HT1080 (cell line): ENCODE measurements at places on chromosomes 2 and 18.
A peak's percentile ranks its signal among the peaks of the same experiment; 100 is the strongest.

- DNase-seq: peak; percentile 65
Measured at GRCh38 chr2:36351736-36352349, 3.7 kb upstream of the CRIM1 start.

DNA sequence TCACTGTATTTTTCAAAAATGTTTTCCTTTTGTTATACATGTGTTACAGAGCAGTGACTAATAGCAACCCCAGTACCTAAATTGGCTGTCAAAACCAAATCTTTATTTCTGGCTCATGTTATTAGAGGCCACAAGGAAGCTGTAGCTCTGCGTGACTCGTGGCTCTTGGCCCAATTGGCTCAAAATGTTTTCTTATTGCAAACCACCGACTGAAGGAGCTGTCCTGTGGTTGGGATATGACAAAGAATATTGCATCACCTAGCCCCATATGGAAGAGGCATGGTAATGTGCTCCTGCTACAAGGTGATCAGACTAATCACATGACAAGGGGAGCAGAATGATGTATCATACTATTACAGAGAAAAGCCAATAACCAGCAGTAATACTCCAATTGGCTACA, 1058.5 kb downstream of the CBLN2 start:
- peak; percentile 84 for DNase-seq

GRCh38 chr2:167506395-167506794, 618.1 kb downstream of the XIRP2 start:
- no peak for DNase-seq

- no peak for DNase-seq
Measured at GRCh38 chr2:62424899-62425298, 81.1 kb downstream of the TMEM17 start.

DNA sequence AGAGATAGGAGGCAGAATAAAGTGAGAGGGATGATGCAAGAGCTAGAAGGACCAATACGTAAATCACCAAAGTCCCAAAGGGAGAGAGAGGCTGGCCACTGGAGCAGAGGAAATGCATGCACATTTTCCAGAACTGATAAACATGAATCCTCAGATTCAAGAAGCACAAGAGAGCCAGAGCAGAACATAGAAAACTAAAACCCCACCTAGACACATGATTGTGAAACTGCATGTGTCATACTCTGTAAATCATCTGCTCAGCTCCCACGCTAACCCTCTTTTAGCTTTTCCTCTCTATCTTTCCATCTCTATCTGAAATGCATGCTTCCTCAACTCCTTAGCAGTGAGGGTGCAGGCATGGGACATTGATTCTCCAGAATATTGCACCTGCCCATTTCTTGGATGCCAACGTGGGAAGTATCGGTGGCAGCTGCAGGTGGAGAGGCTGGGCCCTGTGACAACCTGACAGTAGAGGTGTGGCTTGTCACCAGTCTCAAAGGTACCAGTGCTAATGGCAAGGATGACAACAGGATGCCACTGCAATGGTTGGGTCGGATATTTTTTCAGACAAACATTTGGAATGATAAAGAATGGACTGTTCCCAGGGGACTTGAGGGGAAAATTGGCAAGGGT, 89.3 kb upstream of the OTOS start:
- no peak for DNase-seq

- DNase-seq: no peak
Measured at GRCh38 chr2:64987001-64987955, 1.9 kb upstream of the SLC1A4 start.

DNA sequence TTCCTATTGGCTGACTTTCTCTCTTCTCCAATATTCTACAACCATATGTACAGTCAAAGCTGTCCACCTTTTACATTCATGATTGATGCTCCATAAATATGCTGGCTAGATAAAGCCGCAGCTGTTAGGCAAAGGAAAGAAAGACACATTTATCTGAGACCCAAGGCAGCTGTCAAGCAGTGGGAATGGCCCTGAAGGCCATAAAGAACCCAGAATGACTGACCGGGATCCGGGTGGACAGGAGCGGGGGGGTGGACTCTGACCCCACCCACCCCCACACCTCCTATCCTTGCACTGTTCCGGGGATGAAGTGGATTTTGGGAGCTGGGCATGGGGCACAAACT, 116.4 kb downstream of the RTP5 start:
- DNase-seq: no peak

GRCh38 chr2:77086051-77086450, 436.1 kb downstream of the LRRTM4 start:
- DNase-seq: no peak

GRCh38 chr2:30756051-30756719, 51.1 kb downstream of the CAPN13 start:
- DNase-seq: peak; percentile 78

DNA sequence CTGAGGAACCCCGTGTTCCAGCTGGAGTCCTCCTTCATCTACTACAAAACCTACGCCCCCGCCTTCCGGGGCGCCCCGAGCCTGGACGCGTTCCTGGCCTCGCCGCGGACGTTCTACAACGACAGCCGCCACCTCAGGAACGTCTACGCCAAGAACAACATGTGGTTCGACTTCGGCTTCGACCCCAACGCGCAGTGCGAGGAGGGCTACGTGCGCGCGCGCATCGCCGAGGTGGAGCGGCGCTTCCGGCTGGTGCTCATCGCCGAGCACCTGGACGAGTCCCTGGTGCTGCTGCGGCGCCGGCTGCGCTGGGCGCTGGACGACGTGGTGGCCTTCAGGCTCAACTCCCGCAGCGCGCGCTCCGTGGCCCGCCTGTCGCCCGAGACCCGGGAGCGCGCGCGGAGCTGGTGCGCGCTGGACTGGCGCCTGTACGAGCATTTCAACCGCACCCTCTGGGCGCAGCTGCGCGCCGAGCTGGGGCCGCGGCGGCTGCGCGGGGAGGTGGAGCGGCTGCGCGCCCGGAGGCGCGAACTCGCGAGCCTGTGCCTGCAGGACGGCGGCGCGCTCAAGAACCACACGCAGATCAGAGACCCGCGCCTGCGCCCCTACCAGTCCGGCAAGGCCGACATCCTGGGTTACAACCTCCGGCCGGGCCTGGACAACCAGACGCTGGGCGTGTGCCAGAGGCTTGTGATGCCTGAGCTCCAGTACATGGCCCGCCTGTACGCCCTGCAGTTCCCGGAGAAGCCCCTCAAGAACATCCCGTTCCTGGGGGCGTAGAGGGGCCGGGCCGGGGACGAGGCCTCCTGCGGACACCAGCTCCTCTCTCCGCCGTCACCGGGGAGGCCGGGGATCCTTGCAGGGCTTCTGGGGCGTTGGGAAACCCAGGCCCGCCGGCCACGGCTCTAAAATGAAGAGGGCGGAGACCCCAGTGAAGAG, 5.3 kb upstream of the NEU4 start:
- DNase-seq: no peak

DNA sequence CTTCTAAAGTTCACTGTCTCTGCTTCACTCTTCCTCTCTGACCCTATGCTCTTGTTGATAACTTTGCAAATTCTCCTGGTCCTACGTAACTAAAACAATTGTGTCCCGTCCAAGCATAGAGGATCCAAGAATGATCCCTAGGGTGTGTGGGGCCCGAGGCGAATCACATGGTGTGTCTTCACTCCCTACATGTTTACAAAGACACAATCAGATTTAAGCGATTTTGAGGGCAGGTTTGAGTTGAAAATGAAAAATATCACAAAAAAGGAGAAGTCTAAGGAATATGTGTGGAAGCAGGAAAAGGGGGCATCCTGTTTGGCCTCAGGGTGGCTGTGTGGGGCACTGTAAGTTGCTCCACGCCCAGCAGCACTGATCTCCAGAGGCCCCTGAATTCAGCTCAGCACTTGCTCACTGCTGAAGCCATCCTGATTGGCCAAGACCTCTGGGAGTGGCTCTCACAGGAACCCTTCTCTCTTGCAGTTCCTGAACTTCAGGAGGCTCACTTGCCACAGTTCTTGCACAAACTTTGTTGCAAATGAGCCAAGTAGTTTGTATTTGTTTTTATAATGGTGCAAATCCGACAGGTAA, 363.6 kb downstream of the ZNF521 start:
- DNase-seq: no peak

DNA sequence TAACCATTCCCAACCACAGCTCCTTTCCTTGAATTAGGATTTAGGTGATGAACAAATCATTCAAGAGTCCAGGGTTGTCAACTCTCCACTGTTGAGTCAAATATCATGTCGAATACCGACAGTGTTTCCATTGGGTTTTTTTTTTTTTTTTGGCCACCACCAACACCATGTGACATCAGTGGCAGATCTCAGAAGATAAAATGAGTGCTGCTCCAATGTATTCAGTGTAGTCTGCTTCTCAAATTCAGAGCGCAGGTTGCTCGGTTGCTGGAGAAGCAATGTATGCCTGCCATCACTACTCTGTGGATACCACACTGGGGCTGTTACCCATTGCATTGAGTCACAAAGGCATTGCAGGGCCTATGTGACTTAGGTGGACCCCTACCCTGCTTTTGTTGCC, 10.8 kb upstream of the ATL2 start:
- no peak for DNase-seq

DNA sequence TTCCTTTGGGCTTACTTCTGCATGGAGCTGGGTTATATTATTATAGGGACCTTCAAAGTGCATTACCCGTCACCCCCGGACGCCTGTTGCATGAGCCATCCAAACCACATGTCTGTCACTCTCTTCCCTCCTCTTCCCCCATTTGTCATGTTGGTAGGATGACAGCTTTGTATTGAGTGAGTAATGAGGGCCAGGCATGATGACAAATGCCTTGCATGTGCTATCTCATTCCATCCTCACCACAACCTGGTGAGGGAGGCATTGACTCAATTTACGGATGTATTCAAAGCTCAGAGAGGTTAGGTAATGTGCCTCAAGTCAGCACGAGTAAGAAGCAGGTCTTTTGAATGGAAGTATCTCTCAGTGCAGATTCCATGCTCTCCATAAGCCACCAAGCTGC, 510.5 kb upstream of the TNP1 start:
- DNase-seq: peak; percentile 98

DNA sequence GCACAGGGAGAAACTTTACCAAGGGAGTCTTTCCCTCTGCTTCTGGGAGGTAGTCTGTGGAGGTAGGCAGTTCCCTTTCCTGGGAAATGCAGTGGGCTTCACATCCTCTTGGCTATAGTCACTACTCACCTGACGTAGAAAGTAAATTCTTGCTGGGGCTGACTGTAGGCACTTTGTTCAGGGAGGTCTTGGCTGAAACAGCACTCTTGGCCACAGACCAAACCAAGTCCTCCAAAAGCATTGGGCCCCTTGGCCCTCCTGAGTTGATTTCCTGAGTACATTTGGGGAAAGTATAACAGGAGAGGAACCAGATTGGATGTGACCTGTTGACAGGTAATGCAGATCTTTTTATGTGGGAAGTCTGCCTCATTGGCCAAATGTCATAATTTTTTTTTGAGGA, 108.9 kb downstream of the MGAT5 start:
- no peak for DNase-seq

- DNase-seq: peak; percentile 44
Measured at GRCh38 chr2:223203971-223204929, 152.3 kb downstream of the KCNE4 start.

DNA sequence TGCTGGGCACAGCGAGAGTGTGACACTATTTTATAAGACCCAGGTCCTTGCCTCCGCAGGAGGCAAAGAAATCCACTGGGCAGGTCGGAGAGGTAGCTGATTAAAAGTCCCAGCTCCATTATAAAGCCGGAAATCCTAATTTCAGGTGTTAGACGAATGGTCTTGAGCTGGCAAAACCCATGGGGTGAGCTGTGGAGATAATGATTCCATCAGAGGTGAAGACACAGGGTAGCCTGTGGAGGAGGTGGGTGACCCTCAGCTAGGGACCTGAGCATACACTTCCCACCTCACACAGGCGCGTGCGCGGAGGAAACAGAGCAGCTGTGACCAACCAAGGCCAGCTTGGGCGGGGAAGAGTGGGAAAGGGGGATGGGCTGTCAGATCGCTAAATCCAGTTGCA, 201.7 kb upstream of the CXCR4 start:
- DNase-seq: no peak

DNA sequence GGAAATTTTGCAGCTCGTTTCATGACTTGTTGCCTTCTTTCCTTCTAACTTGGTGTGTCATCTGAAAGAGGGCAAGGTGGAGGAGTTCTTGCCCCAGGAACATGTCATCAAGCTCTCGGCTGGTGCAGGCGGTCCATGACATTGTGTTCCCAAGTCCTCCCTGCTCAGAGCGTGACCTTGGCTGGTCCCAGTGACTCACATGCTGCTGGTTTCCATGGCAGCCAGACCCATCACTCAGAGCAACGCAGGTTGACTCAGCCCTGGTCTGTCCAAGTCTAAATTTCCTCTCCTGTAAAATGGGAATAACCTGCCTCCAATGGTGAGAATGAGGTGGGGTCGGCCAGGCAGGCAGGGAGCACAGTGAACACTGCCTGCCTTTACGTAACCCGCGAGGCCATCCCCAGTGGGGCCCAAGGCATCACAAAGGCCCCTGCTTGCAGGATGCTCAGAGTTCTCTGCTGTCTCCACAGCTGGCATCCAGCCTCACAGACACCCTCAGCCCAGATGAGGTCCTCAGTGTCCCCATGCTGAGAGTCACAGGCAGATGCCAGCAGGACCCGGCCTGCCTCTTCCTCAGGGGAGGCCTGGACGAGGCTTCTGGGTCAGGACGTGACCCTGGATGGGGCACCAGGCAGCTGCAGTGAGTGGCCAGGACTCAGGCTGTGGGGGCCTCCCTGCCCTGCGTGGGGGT, 143.7 kb downstream of the TPO start:
- DNase-seq: peak; percentile 41

DNA sequence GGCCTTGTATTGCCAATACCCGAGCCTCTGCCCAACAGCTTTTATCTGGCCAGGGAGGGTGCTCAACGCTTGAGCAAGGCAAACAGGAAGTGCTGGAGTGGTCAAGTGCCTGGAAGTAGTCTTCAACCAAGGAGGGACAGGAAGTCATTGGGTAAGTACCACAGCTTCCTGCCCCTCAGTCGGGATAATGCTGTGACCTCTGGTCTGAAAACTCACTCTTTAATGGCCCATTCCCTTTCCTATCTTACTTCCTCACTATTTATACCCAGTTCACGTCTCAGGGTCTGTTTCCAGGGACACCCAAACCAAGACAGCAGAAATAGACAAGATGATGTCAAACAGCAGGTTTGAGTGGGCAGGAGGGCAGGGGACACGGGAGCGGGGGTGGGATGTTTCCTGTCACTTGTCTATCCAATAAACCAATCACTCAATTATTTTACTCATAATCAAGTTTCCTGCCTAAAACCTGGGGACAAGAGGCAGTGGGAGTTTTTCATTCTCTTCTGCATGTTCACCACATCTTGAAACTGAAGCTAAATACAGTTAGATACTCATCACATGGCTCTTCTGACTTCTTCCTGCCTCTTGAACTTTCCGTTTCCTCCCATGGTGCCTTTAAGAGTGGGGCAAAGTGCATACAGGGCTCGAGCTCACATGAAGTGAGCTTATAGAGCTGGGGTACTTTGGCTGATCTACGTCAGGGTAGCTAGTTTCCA, 68.9 kb upstream of the CAB39 start:
- peak; percentile 27 for DNase-seq

GRCh38 chr18:44590956-44591670, 89.6 kb upstream of the SETBP1 start:
- no peak for DNase-seq

- DNase-seq: no peak
Measured at GRCh38 chr2:85446296-85447221, 28.0 kb downstream of the SH2D6 start.

- no peak for DNase-seq
Measured at GRCh38 chr2:22885245-22885644, 499.7 kb upstream of the KLHL29 start.
